Thymus (tissue), 14 donors: ENCODE measurements at places on chromosomes 16 and 17. TPM values are rescaled to one million over a fixed set of nuclear protein-coding genes. Genes with fewer than 3 reads are reported as not detected.

- DNase-seq, result no peak
- H3K4me1 ChIP-seq, result no peaks in the 10 kb centered on the region
- no peaks in the 10 kb centered on the region for H3K36me3 ChIP-seq
- peak overlapping the region; percentile 74 for H3K27ac ChIP-seq
Observed at GRCh38 chr17:43444223-43445008, 39.4 kb upstream of the DHX8 start.

GRCh38 chr17:40298726-40299125 lies 10.3 kb upstream of the RARA start:
- H3K4me3 ChIP-seq, result no peak overlapping the region
- no peak overlapping the region for H3K27ac ChIP-seq
- H3K36me3 ChIP-seq, result peaks cover 28% of the 10 kb centered on the region
- no peaks in the 10 kb centered on the region for H3K27me3 ChIP-seq
- peaks cover 3% of the 10 kb centered on the region for H3K4me1 ChIP-seq
- DNase-seq, result no peak

DNA sequence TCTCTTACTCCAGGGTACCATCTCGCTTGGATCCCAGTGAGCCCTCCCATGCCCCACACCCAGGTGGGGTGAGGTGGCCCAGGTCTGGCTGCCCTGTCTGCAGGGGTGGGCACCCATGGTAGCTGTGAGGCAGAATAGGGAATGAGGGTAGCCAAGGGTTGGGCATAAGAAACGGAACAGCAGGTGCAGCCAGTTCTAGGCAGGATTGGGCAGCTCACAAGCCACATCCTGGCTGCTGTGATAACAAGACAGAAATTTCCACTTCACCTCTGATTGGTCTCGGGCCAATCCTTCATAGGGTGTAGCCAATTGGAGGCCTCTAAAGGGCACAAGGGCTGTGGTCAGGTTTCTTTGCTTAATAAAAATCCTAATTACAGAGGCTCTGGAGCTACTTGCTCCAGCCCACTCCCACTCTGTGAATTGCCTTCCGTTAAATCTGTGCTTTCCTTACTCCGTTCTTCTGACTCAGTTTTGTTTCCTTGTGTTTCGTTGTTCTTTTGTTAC lies 1.5 kb upstream of the ARHGDIG start:
- H3K27me3 ChIP-seq, result peaks cover 89% of the 10 kb centered on the region
- no peaks in the 10 kb centered on the region for H3K4me1 ChIP-seq
- no peak for DNase-seq
- no peaks in the 10 kb centered on the region for H3K36me3 ChIP-seq
- no peak overlapping the region for H3K4me3 ChIP-seq

GRCh38 chr16:81632392-81633146 lies 146.5 kb upstream of the PLCG2 start:
- no peaks in the 10 kb centered on the region for H3K36me3 ChIP-seq
- H3K4me3 ChIP-seq, result no peak overlapping the region
- no peaks in the 10 kb centered on the region for H3K27me3 ChIP-seq
- H3K27ac ChIP-seq, result peak overlapping the region; percentile 86

GRCh38 chr17:61422116-61422799 lies 22.6 kb downstream of the TBX2 start:
- DNase-seq, result no peak
- no peaks in the 10 kb centered on the region for H3K4me1 ChIP-seq
- H3K27me3 ChIP-seq, result peaks cover 65% of the 10 kb centered on the region
- H3K36me3 ChIP-seq, result no peaks in the 10 kb centered on the region
- no peak overlapping the region for H3K27ac ChIP-seq
- H3K4me3 ChIP-seq, result no peak overlapping the region

DNA sequence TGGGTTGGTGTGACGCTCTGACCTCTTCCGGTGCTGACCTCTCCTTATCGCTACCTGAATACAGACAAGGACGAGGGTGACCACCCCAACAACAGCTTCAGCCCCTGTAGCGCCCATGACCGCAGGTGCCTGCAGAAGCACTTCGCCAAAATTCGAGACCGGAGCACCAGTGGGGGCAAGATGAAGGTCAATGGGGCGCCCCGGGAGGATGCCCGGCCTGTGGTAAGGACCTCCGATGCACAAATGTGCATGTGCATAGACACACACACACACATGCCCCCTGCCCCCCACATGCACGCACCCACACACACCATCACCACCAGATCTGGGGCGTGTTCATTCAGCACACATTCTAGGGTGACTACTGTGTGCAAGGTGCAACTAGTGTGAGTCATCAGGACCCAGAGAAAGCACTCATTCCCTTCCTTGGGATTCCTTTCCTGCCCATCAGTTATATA lies 9.7 kb downstream of the IGFBP4 start:
- H3K27me3 ChIP-seq, result no peaks in the 10 kb centered on the region
- no peaks in the 10 kb centered on the region for H3K4me1 ChIP-seq
- no peaks in the 10 kb centered on the region for H3K36me3 ChIP-seq
- no peak for DNase-seq

DNA sequence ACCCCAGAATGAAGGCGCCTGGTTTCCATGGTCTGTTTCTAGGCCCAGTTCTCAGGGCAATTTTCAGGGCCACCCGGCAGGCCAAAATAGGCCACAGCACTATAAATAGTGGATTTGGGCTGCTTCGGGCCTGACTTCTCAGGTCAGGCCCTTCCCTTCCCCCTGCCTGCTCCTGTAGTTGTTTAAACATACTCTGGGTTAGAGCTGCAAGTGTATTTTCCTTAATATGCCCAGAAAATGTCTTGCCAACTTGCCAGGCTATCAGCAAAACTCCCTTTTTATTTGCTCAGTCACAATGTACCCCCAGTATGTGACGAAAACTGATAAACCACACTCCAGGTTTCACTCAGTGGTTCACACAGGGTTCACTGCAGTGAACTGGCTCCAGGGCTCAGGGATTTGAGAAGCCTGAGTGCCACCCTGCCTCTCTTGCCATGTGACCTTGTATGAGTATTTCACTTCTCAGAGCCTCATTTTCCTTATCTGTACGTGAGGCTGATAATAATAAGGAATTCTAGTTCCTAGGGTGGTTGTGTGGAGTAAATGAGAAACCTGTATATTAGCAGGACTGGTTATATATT lies 76.5 kb downstream of the GPRC5B start:
- DNase-seq, result no peak
- H3K27ac ChIP-seq, result no peak overlapping the region
- peaks cover 3% of the 10 kb centered on the region for H3K4me1 ChIP-seq
- no peak overlapping the region for H3K4me3 ChIP-seq
- no peaks in the 10 kb centered on the region for H3K27me3 ChIP-seq

DNA sequence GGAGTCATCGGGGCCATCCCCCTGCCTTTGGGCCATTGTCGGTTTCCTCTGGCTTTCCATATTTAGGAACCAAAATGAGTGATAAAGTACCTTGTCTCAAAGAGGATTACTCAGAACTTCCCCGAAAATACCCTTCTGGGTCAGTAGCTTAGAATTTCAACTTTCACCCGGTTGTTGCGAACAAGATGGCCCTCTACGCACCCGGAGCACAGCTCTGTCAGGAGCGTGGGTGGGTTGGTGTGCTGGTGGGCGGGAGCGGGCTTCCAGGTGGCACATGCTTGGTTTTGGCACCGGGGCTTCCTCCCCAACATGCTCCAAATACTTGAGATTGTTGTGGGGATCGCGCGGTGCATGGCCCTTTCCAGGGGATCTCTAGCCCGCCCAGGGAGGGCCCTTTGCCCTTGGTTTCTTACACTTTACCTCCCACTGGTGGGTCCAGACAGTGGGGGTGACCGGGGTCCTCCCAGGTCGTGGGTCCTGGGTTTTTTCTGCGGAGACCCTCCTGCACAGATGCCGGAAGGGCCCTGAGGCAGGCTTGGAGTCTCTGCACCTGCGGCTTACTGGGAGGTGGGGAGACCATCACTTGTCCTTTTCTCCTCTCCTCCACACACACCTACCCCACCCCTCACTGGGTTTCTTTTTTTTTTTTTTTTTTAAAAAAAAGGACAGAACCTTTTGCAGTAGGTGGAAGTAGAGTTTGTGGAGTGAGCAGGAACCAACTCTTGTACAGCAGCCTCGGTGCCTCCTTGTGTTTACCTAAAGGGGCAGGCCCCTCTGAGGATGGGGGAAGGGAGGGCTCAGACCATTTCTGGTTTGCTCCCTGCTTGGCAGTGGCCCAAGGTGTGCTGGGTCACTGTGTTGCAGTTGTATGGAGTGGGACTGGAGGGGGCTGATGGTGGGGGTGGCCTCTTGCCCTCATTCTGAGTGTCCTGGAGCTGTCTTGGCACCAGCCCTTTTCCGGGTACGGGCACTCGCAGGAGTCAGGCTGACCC lies 142.1 kb downstream of the SEC14L1 start:
- no peak for DNase-seq
- H3K4me1 ChIP-seq, result peaks cover 57% of the 10 kb centered on the region
- H3K27ac ChIP-seq, result no peak overlapping the region

GRCh38 chr17:51435641-51436091 lies 175.3 kb downstream of the UTP18 start:
- H3K36me3 ChIP-seq, result no peaks in the 10 kb centered on the region
- no peak overlapping the region for H3K27ac ChIP-seq
- H3K27me3 ChIP-seq, result no peaks in the 10 kb centered on the region
- DNase-seq, result no peak

GRCh38 chr16:50229149-50229726 lies 37.1 kb upstream of the ADCY7 start:
- H3K4me3 ChIP-seq, result no peak overlapping the region
- no peak for DNase-seq
- no peak overlapping the region for H3K27ac ChIP-seq
- peaks cover 12% of the 10 kb centered on the region for H3K36me3 ChIP-seq

DNA sequence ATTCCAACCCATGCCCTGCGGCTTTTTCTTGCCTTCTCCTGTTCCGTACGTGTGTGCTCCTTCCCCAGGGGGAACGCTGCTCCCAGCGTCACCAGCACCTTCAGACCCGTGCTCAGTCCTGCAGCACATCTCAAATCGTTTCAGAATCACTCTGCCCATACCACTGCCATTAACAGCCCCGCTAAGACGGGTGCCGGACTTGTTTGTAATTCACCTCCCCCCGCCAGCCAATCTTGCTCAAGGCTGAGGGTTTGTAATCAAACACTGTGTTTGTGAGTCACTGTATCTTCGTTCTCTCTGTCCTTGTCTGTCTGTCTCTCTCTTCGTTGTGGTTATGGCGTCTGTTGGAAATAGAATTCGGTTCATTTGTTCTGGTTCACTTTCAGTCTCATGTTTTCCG lies 17.3 kb downstream of the CARD14 start:
- no peaks in the 10 kb centered on the region for H3K36me3 ChIP-seq
- no peaks in the 10 kb centered on the region for H3K4me1 ChIP-seq
- H3K27ac ChIP-seq, result peak overlapping the region; percentile 6
- no peak for DNase-seq
- peaks cover 13% of the 10 kb centered on the region for H3K27me3 ChIP-seq

- no peaks in the 10 kb centered on the region for H3K36me3 ChIP-seq
- DNase-seq, result no peak
- H3K27me3 ChIP-seq, result no peaks in the 10 kb centered on the region
- no peaks in the 10 kb centered on the region for H3K4me1 ChIP-seq
Observed at GRCh38 chr17:68843522-68843921, 111.7 kb downstream of the ABCA8 start.

- H3K4me3 ChIP-seq, result no peak overlapping the region
- no peaks in the 10 kb centered on the region for H3K27me3 ChIP-seq
- no peaks in the 10 kb centered on the region for H3K4me1 ChIP-seq
- H3K36me3 ChIP-seq, result no peaks in the 10 kb centered on the region
Observed at GRCh38 chr17:52536489-52536888, 378.0 kb upstream of the CA10 start.

GRCh38 chr16:72443809-72444208 lies 271.9 kb upstream of the PMFBP1 start:
- no peak overlapping the region for H3K4me3 ChIP-seq
- no peaks in the 10 kb centered on the region for H3K27me3 ChIP-seq
- H3K27ac ChIP-seq, result no peak overlapping the region
- no peak for DNase-seq
- H3K4me1 ChIP-seq, result no peaks in the 10 kb centered on the region

DNA sequence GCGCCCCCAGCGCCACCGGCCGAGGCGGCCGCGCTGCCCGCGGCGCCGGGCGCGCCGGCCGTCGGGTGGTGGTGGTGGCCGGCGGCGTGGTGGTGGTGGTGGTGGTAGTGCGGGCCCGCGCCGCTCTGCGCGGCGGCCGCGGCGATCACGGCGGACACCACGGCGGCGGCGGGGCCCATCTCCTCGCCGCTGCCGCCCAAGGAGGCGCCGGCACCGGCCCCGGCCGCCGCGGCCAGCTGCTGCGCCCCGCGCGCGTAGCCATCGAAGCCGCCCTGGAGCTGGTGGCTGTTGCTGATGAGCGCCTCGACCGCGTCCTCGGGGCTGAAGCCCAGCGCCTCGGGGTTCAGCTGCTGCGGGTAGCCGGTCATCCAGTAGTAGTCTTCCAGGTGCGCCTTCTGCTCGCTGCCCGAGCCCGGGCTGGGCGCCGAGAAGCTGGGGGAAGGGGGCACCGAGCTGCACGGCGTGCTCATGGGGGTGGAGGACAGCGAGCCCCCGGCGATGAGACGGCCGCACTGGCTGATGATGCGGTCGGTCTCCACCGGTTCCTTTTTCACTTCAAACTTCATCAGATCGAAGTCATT lies 1.2 kb downstream of the MAF start:
- H3K4me3 ChIP-seq, result peak overlapping the region; percentile 58
- H3K27ac ChIP-seq, result peak overlapping the region; percentile 81
- peaks cover 10% of the 10 kb centered on the region for H3K4me1 ChIP-seq

- H3K36me3 ChIP-seq, result no peaks in the 10 kb centered on the region
- H3K27ac ChIP-seq, result no peak overlapping the region
- H3K4me3 ChIP-seq, result no peak overlapping the region
- peaks cover 22% of the 10 kb centered on the region for H3K4me1 ChIP-seq
Observed at GRCh38 chr17:68293490-68294195, 2.3 kb downstream of the ARSG start.

DNA sequence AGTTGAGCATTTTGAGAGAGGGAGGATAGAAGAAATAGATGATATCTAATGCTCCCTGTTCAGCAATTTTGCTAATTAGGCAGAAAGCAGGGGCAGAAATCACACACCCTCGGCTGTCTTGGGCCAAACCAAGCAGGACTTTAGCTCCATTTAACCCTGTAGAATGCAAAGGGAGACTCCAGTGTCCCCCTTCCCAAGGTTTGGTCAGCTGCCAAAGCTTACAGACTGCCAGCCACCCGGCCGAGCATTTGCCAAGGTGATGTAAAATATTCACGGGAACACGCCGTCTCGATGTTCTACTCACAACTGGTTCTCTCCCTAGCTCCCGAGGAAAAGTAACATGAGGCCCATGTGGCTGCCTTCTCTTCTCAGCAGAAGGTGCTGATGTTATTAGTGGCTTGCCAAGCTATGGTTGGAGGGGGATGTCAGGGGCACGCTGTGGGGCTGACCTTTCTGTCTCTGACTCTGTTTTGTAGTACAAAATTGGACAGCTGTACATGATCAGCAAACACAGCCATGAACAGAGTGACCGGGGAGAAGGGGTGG lies 155.3 kb downstream of the PITPNC1 start:
- DNase-seq, result no peak
- H3K4me1 ChIP-seq, result no peaks in the 10 kb centered on the region
- H3K27ac ChIP-seq, result no peak overlapping the region
- no peak overlapping the region for H3K4me3 ChIP-seq

The HSPB9 gene
- total RNA-seq, result 0.05 TPM

The NPIPB9 gene
- total RNA-seq, result 0.42 TPM

The C16orf46 gene
- 0.28 TPM for total RNA-seq

The ACD gene
- total RNA-seq, result 15.3 TPM

The ASGR1 gene
- 0.90 TPM for total RNA-seq

The HOXB4 gene
- 0.90 TPM for total RNA-seq

The OTOP3 gene
- total RNA-seq, result under 0.01 TPM

The RAMP2 gene
- total RNA-seq, result 8.4 TPM

The MT1G gene
- 0.90 TPM for total RNA-seq

The IRX6 gene
- 2.8 TPM for total RNA-seq
